ENCODE measurements at places on chromosomes 4 and X.

GRCh38 chr4:38614231-38614630 is 49.8 kb upstream of the KLF3 start:
- DNase-seq: no peak

DNA sequence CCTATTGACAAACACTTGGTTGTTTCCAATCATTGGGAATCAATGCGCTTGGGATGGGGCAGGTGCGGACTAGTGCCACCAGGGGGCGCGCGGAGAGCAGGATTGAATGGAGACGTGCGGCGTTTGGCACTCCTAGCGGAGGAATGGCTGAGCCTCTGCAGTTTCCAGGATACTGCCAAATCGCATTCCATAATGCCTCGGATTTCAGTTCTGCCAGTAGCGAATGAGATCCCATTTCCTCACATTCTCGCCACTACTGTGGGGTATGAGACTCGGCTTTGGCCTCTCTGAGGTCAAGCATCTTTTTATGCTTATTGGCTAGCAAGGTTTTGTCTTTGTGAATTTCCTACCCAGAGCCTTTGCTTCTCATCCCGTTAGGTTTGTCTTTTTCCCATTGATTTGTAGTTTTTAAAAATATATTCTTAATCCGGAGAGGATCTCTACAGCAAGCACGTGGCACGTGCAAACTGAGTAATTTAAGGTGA is 28.7 kb downstream of the CLDN34 start:
- no peak for DNase-seq

DNA sequence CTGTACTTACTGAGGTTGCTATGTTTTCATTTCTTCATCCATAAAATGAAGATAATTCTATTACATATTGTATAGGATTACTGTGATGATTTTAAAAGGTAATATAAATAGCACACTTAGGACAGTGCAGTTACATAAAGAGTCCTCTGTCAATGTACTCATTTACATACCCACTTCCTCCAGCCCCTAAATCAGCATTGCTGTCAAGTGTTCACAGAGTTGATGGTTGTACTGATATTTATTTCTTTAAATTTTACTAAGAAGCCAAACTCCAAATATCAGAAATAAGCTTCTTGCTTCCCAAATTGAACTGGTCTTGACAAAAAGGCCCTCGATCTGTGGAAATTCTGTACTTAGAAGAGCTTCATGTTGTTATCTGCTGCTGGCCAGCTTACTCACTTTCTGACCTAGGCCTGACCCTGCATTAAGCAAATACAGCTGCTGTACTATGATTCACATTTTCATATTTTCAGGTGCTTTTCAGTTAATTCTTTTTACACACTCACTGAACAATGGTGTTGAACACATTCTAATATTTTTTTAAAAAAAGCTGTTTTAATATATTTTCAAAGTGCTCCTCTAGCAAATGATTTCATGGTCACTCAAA is 259.6 kb downstream of the UNC5C start:
- no peak for DNase-seq

- no peak for DNase-seq
Observed at GRCh38 chr4:153438916-153439756, 27.0 kb upstream of the TMEM131L start.

- DNase-seq: no peak
Observed at GRCh38 chrX:74187211-74187610, 116.8 kb upstream of the ZCCHC13 start.

- DNase-seq: no peak
Observed at GRCh38 chr4:38968668-38969067, 63.5 kb downstream of the TMEM156 start.

DNA sequence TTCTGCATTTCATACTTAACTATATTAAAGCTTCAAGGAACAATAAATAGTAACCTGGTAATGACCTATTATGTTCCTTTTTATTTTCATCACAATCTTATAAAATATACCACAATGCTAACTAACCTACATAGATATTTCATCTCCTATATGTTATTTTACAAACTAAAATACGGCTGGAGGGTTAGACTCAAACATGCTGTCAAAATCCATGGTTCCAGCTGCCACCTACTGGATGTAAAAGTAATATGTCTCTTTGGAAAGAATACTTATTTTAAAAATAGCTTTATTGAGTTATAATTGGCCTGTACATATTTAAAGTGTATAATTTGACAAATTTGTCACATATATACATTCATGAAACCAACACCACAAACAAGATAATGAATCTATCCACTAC is 15.0 kb downstream of the RGN start:
- DNase-seq: no peak

GRCh38 chr4:117417856-117418255 is 332.5 kb upstream of the TRAM1L1 start:
- no peak for DNase-seq

DNA sequence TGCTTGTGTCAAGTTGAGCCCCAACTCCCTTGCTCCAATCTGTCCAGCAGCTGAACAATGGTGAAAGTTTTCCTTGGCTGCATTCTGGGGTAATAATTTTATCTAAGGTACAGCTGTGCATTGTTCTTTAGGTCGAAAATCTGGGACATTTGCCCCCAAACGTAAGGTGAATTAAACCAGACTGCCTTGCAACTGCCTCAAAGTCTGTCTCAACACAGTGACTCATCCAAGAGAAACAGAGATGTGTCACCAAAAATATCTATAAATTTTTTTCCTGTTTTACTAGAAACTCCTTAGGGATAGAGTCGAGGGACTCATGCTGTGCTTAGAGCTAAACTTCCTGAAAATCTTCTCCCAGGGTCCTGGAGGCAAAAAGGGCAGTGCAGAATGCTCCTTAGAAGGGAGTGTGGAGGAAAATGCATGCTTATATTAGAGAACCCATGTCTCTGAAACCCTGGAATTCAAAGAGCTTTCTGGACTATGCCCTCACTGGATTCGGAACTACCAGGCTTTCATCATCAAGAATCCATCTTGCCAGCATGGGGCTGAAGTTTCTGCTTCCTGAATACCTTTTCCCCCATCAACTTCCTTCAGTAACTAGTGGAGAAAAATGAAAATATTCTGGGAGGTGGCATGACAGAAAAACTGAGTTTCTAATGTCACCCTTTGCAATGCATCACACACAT is 115.7 kb downstream of the PALLD start:
- DNase-seq: no peak

DNA sequence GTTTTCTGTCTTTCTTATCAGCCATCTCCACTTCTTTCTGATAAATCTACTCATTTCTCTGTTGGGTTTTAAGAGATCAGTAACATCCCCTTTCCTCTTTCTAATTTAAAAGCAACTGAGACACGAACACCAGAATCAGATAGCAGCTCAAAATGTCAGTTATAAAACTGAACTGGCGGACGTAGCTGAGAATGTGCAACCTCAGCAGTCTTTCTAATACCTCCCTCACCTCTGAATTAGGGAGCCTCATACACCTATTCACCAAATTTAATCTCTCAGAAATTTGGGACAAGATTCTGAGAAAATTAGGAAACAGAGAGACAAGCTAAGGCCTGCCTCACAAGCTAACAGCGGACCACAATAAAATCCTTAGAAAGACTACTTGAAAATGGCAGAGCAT is 52.0 kb upstream of the ACSL4 start:
- DNase-seq: no peak

DNA sequence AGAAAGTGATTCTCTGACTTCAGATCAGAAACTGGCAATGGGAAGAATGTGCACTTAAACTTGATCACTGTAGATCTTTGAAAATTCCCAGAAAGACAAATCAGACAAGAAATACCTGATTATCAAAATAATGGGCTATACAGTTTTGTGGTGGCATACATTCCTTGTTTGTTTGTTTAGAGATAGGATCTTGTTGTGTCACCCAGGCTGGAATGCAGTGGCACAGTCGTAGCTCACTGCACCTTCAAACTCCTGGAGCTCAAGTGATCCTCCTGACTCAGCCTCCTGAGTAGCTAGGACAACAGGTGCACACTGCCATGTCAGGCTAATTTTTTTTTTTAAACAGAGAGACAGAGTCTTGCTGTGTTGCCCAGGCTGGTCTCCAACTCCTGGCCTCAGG is 81.0 kb upstream of the SPRY1 start:
- DNase-seq: no peak

DNA sequence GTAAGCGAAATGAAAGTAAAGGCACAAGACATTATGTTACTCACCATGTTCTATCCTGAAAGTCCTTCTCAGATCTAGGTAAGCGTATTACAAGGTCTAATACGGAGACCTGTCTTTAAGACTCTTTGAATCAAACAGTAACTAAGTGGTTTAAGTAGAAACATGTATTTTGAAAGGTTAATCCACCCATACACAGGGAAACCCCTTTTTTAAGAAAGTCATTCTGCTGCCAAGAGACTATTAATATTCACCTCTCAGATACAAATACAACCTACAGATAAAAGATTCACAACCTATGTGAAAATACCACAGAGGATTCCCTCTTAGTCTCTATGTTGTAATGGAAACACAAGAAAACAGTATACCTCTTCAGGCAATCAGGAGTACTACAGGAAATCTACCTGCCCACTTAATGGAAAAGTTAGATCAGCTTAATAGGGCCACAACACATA is 63.2 kb upstream of the TNIP3 start:
- DNase-seq: no peak

GRCh38 chr4:7926822-7927221 is 12.8 kb downstream of the AFAP1 start:
- no peak for DNase-seq

DNA sequence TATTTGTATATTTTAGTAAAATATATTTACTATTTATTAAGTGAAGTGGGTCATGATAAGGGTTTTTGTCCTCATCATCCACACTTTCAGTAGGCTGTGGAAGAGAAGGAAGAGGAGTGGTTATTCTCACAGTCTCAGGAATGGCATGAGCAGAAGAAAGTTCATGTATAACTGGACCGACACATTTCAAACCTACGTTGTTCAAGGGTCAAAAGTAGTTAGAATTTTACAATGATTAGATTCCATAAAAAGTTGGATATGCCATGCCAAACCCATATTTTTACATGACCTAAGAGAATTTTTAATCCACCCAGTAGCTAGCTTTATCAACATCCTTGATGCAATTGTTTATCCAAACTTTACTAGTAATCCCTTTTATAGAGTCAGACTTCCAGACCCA is 15.6 kb upstream of the MAGEA8 start:
- no peak for DNase-seq

DNA sequence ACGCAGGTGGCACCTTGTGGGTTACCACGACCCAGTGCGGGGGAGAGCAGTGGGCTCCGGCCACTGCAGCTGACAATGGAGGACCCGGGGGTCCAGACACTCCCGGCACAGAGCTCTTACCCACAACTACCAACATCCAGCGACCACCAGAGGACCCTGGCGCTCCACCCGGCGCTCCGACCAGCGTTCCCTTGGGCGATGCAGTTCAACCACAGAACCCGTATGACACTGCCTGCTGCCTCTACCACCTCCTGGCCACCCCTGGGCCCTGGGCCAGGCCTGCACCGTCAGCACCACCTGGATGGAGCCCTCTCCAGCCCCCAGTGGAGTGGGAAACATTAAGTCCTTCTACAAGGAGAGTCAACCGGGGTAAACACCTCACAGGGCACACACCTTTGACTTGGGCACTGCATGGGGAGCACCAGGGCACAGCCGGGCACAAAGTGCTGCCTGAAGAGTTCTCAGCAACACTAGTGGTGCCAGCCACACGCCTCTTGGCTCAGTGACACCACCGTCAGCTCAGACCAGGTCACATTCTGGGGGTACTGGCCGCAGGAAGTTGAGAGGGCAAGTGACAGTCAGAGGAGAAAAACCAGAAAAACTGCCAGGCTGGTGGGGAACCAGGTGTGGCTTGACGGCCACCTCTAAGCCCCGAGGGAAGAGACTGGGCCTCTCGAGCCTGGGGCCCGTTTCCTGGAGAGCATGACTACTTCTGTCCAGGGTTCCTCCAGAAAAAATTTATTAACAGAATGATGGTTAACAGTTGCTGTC is 2.6 kb downstream of the CTBP1 start:
- DNase-seq: no peak

DNA sequence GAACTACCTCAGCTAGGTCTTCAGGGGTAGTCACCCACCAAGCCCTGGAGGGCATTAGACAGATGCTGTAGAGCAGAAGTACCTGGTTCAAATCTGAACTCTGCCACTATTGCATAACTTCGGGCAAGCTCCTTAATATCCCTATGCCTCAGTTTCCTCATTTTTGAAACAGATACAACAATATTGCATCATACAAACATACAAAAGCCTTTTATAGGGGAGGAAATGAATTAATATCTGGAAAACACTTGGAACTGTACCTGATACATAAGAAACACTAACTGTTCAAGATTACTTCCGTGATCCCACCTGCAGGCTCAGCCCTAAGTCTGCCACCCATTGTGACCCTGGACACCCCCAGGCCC is 166.1 kb downstream of the EFNB1 start:
- DNase-seq: no peak

- DNase-seq: no peak
Observed at GRCh38 chr4:56727150-56727549, 46.1 kb upstream of the HOPX start.

- DNase-seq: no peak
Observed at GRCh38 chr4:89604951-89605350, 232.0 kb downstream of the SNCA start.

DNA sequence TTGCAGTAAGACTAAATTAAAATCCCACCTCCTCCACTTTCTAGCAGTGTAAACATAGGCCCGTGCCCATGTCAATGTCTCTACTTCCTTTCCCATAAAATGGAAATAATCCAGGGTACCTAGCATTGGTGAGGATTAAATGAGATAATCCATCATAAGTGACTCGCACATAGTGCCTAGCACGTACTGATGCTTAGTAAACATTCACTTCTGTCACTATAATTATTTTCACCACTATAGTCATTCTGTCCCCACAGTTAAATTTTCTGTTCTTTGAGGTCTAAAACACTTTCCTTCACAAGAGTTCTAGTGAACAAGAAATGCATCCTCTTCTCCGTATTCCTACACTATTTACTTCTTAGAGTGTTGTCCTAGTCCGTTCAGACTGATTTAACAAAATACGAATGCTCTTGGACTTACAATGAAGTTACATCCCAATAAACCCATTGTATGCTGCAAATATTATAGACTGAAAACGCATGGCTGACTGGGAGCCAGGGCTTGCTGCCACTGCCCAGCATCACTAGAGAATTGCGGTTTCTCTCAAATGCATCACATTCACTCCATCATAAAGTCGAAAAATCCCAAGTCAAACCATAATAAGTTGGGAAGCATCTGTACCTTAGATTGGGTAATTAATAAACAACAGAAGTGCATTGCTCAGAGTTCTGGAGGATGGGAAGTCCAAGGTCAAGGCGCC is 10.6 kb downstream of the ARAP2 start:
- DNase-seq: no peak

DNA sequence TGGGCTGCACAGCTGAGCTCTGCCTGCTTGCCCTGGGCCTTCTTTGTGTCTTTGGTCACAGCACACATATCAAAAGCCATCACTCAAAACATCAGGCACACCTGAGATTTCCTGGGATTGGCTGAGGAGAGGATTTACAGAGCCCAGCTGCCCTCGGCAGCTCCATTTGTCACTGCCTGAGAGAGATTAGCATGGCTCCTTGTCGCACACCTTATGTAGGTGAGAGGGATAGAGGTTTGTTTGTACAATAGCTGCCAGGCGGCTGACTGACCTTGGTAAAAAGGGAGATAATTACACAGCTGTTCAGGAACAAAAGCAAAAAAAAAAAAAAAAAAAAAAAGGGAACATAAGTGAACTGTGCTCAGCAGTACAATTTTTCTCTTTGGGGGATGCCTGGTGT is 63.2 kb downstream of the MGST2 start:
- DNase-seq: no peak

GRCh38 chr4:58766763-58767162 is 1656.6 kb upstream of the IGFBP7 start:
- DNase-seq: no peak

GRCh38 chrX:46777971-46778810 is 19.3 kb upstream of the SLC9A7 start:
- no peak for DNase-seq

Data from SK-N-MC (cell line).